Activated CD4-positive, alpha-beta T cell treated with anti-CD3 and anti-CD28 coated beads, Interleukin-2, amount 50 U/mL, for 4 hours (primary cell): ENCODE measurements at places on chromosomes 12 and 14.

- DNase-seq: no peak
Measured at GRCh38 chr12:5492562-5492961, 60.7 kb downstream of the NTF3 start.

GRCh38 chr12:51695241-51696010 lies 104.4 kb downstream of the SCN8A start:
- no peak for DNase-seq

- DNase-seq: no peak
Measured at GRCh38 chr12:65825507-65826352, 1.4 kb downstream of the HMGA2 start.

DNA sequence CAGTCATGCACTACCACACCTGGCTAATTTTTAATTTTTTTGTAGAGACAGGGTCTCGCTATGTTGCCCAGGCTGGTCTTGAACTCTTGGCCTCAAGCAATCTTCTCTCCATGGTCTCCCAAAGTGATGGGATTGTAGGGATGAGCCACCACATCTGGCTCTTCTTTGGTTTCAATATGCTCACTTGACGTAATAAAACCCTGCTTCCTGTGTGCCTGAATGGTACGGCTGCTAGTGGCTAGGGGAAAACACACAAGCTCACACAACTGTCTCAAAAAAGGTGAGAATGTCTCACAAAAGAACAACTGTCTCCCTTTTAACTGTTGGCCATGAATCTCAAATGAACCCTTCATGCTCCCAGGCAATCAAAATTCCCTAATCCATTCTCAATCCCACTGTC lies 15.0 kb downstream of the C1S start:
- DNase-seq: no peak

DNA sequence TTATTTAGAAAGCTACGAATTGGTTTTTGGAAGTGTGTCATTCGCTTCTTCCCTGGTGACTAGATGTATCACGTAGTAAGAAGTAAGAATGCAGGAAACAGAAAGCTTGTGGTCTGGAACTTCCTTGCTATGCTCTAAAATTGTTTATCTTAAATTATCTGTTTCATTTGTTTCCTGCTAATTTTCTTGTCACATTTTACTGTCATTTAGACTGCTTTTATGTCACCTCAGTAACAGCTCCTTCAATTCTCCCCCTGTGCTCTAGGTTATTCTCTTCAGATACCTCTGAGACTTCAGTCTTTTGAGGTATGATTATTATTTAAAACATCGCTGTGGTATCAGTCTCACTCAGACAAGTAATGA lies 699 bp upstream of the CD69 start:
- DNase-seq: no peak

- no peak for DNase-seq
Measured at GRCh38 chr12:109445191-109445609, 31.9 kb downstream of the KCTD10 start.

DNA sequence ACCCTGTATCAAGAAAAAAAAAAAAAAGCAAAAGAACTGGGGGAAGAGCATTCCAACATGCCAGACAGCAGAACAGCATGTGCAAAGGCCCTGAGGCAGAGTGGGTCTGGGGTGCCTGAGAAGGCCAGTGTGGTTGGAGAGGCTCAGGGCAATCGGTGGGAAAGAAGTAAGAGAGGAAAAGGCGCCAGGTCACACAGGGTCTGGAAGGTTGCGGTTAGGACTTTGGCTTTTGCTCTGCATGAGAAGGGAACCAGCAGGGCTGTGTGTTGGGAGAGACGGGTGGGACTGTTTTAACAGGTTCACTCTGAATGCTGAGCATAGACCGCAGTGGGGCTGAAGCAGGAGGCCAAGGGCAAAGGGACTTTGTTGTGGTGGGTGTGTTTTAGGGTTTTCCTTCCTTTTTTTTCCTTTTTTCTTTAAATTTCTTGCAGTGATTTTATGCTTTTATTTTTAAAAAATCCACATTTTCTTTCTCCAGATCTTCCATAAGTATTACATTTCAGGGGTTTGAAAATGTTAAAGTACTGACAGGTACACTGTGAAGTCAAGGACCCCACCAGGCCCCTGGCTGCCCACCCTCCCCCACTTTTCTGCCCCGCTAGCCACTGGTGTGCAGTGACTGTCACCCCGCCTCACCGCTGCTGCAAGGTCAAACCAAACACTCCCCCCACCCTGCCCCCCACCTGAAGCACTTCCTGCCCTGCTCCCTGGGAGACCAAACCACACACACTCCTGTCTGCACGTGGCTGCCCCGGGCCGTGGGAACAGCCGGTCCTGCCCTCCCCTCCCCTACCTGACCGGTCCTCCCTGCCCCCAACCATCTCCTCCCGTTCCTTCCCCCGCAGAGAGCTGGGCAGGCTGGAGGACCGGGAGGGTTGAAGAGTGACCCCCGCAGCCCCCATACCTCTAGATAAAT lies 30.0 kb downstream of the DTX1 start:
- DNase-seq: no peak

GRCh38 chr14:78451319-78451695 lies 281.1 kb downstream of the NRXN3 start:
- no peak for DNase-seq

- no peak for DNase-seq
Measured at GRCh38 chr12:75665216-75665615, 153.8 kb upstream of the KRR1 start.

DNA sequence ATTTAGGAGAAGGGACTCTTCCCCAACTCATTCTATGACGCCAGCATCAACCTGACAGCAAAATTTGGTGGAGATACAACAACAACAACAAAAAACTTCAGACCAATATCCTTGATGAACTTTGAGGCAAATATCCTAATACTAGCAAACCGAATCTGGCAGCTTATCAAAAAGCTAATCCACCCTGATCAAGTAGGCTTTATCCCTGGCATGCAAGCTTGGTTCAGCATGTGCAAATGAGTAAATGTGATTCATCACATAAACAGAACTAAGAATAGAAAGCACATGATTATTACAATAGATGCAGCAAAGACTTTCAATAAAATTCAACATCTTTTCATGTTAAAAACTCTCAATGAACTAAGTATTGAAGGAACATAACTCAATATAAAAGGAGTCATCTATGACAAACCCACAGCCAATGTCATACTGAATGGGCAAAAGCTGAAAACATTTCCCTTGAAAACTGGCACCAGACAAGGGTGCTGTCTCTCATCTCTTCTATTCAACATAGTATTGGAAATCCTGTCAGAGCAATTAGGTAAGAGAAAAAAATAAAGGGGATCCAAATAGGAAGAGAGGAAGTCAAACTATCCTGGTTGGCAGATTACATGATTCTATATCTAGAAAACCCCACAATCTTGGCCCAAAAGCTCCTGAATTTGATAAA lies 233.3 kb downstream of the CCDC59 start:
- DNase-seq: no peak

DNA sequence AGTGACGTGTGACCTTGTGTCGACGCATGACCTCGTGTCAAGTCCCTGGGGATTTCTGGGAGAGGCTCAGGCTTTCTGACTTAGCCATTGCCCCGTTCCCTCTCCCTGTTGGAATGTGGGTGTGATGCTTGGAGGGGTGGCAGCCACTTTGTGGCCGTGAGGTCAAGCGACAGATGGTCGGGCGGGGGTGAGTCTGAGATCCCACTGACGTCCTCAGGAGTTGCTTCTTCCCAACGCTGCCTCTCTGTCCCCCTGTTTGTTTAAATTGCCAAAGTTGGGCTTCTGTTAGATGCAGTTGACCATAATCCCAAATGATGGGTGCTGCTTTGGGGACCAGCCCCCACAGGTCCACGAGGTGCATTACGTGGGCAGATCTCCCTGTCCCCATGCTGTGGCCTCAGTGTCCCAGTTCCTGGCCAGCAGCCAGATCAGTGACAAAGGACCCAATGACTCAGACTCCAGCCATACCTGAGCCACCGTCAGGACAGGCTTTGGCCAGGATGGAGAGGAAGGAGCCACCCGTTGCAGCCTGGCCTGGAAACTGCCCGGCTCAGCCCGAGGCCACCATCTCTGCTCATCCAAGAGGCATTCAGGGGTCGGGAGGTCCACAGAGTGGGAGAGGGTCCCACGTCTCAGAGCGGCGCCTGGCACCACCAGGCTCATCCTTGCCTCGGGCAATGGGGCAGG lies 34.4 kb upstream of the GALNT9 start:
- DNase-seq: no peak

GRCh38 chr12:76470028-76470939 lies 89.3 kb downstream of the OSBPL8 start:
- no peak for DNase-seq

GRCh38 chr12:114342656-114343055 lies 63.3 kb downstream of the TBX5 start:
- no peak for DNase-seq

GRCh38 chr14:36506732-36507614 lies 13.1 kb downstream of the NKX2-1 start:
- no peak for DNase-seq

GRCh38 chr12:59121451-59121850 lies 201.1 kb upstream of the LRIG3 start:
- no peak for DNase-seq

DNA sequence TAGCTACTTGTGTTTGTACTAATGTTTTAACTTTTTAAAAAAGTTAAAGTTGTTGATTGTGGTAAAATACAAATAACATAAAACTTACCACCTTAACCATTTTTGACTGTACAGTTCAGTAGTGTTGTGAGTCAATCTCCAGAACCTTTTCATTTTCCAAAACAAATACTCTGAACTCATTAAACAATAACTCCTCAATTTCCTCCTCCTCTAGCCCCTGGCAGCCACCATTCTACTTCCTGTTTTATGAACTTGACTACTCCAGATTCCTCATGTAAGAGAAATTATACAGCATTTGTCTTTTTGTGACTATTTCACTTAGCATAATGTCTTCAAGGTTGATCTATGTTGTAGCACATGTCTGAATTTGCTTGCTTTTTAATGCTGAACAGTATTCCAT lies 299.1 kb upstream of the AMIGO2 start:
- no peak for DNase-seq

- DNase-seq: no peak
Measured at GRCh38 chr14:87041290-87042020, 951.5 kb downstream of the GALC start.
